DMS153 (cell line): ENCODE measurements at places on chromosomes 6 and 20.

- DNase-seq = peak; percentile 69
Observed at GRCh38 chr6:28589234-28589956, 63.7 kb downstream of the GPX5 start.

GRCh38 chr6:136656121-136656520 is 105.9 kb upstream of the MAP7 start:
- no peak for DNase-seq

GRCh38 chr6:109644131-109644530 is 46.9 kb downstream of the AK9 start:
- DNase-seq = no peak

GRCh38 chr6:113529196-113529595 is 327.9 kb upstream of the MARCKS start:
- DNase-seq = no peak

GRCh38 chr6:99306341-99306740 is 43.1 kb downstream of the FAXC start:
- no peak for DNase-seq

DNA sequence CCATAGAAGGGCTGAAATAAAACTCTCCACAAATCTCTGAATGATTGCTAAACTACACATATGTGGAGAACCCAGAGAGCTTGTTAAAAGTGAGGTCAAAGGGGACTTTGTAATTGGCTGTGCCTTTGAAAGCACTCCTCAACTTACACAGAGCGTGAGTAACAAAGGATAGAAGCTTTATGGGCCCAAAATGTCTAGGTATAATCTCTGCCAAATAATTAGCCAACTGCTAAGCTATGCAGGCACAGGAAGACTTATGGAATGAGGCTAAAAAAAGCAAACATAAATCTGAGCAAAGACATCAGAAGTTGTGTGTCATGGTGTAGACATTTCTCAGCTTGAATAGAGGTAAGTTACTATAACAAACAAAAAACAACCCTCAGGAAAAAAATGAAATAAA is 23.3 kb upstream of the UST start:
- no peak for DNase-seq

DNA sequence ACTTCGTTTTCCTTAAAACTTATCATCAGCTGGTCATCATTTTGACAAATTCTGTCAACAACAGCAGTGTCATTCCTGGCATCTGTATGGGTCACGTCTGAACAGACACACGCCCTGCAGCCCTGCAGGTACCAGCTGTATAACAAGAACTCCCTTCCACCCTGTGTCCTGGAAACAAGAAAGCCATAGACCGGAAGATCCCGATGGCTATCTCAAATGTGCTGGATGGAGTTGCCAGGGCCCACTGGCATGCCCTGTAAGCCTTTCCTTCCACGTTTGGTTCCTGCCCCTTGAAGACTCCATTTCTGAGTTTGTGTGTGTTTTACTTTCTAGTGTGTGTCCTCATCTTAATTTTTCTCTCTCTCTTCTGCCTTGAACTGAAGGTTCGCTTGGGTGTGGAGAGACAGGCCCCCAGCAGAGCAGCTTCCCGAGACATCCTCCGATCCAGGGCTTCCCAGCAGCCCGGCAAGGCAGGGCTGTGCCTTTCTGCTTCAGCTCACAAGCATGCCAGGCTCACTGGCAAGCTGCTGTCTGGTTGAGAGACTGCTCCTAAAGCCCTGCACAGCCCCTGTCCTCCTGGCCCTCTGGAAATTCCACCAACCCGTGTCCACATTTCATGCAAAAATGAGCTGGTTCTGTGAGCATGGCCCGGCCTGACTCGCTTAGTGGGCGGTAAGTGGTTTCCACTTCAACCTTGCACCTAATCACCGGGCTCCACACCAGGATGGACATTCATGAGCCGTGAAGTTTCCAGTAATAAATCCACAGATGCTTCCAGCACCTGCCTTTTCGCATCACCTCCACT is 8.7 kb downstream of the GFRA4 start:
- DNase-seq = no peak
